ENCODE measurements at places on chromosomes 7 and 10. TPM values are rescaled to one million over a fixed set of nuclear protein-coding genes. Genes with fewer than 3 reads are reported as not detected.

FKBP6 gene
- not detected for total RNA-seq

GDF2 gene
- not detected for total RNA-seq

TMEM176A gene
- total RNA-seq, result 34.1 TPM

EVX1 gene
- not detected for total RNA-seq

SPAG6 gene
- total RNA-seq, result not detected

FAM180A gene
- 2.1 TPM for total RNA-seq

IKZF1 gene
- total RNA-seq, result 8.5 TPM

FAM13C gene
- total RNA-seq, result 45.1 TPM

PRLHR gene
- total RNA-seq, result 1.9 TPM

UCN3 gene
- not detected for total RNA-seq

ARPC1B gene
- 153 TPM for total RNA-seq

PON1 gene
- not detected for total RNA-seq

ELMO1 gene
- total RNA-seq, result 35.1 TPM

ATRNL1 gene
- 18.0 TPM for total RNA-seq

HGF gene
- 5.2 TPM for total RNA-seq

SVIL gene
- 785 TPM for total RNA-seq

PDK4 gene
- 1,138 TPM for total RNA-seq

TUBGCP2 gene
- total RNA-seq, result 30.2 TPM

FRMD4A gene
- total RNA-seq, result 28.8 TPM

CASTOR2 gene
- total RNA-seq, result 13.3 TPM

TES gene
- total RNA-seq, result 356 TPM

CCDC146 gene
- 17.4 TPM for total RNA-seq

GNG11 gene
- total RNA-seq, result 19.9 TPM

ST8SIA6 gene
- total RNA-seq, result 1.2 TPM

HOGA1 gene
- total RNA-seq, result 0.83 TPM

GPR37 gene
- total RNA-seq, result 14.7 TPM

HHEX gene
- total RNA-seq, result 8.6 TPM

SLC16A9 gene
- total RNA-seq, result 0.45 TPM

SLC39A12 gene
- not detected for total RNA-seq

OPN4 gene
- not detected for total RNA-seq

GNAT3 gene
- not detected for total RNA-seq

H2BK1 gene
- not detected for total RNA-seq

PLCE1 gene
- 17.7 TPM for total RNA-seq
